ENCODE measurements at places on chromosomes 12 and 14.
A peak's percentile ranks its signal among the peaks of the same experiment; 100 is the strongest.

DNA sequence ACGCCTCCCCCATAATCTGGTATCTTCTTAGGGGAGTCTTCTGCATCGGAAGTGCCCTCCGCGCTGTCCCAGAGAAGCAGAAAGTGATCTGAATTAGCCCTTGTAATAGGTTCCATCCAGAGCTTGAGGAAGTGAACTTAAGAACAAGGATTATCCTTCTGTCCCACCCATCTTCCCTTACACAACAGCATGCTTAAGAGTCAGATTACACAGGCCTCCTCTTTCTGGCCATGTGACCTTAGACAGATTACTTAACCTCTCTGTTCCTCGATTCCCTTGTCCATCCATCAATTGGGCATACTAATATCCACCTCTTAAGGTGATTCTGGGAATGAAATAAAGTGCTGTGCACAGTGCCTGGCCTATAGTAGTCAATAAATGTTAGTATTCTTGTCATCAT is 11.4 kb downstream of the CABP1 start:
- DNase-seq, result no peak

DNA sequence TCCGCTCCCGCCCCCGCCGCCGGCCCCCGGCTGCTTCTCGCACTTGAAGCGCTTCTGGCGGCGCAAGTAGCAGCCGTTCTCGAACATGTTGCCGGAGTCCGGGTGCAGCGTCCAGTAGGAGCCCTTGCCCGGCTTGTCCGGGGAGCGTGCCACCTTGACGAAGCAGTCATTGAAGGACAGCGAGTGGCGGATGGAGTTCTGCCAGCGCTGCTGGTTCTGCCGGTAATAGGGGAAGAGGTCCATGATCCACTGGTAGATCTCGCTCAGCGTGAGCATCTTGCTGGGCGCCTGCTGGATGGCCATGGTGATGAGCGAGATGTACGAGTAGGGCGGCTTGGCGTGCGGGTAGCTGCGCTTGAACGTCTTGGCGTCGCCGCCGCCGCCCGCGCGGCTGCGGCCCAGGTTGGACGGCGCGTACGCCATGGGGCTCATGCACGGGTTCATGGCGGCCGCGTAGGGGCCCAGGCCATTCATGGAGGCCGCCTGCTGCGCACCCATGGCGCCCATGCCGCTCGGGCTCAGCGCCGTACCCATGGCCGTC is 3.0 kb downstream of the FOXA1 start:
- no peak for DNase-seq

DNA sequence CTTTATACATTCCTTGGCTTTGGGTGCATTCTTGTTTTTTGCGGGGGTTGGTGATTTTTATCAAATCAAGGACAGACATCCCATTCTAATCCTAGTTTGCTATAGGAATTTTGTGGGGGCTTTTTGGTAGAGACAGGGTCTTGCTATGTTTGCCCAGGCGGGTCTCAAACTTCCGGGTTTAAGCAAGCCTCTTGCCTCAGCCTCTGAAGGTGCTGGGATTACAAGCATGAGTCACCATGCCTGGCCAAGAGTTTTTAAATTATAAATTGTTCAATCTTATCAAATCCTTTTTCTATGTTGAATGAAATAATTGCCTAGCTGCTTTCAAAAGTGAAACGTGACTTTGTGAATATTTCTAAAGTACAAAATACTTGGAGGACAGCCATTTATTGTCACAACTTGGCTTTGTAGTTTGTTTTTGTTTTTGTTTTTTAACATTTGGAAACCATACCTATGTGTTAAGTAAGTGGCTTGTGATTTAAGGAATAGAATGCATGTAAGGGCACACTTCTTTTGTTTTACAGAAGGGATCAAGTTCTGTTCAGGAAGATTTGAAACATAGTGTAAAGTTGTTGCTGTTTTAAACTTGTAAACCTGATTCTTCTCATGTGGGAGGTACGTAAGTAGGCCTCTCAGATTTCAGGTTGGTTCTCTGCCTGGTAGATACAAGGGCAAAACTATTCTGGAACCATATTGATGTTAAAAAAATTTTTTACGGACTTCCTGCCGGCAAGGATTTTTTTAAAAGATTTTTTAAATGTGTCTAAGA is 13.4 kb downstream of the MARK3 start:
- DNase-seq, result no peak

- DNase-seq, result no peak
Measured at GRCh38 chr14:24253936-24254335, 9.0 kb downstream of the TGM1 start.

- DNase-seq, result no peak
Measured at GRCh38 chr14:91230397-91231035, 14.0 kb downstream of the GPR68 start.

DNA sequence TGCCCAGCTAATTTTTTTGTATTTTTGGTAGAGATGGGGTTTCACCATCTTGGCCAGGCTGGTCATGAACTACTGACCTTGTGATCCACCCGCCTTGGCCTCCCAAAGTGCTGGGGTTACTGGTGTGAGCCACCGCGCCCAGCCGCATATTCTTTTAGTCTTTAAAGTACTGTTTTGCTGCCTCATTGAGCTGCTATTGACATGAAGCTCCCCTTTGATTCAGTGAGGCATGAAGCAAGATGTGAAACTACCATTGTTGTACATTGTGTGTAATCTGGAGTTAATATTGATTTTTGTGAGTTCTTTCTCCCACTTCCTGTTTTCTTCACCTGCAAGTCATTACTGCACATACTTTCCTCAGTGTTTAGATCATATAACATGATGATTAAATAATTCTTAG is 80.8 kb downstream of the MNAT1 start:
- peak; percentile 55 for DNase-seq

DNA sequence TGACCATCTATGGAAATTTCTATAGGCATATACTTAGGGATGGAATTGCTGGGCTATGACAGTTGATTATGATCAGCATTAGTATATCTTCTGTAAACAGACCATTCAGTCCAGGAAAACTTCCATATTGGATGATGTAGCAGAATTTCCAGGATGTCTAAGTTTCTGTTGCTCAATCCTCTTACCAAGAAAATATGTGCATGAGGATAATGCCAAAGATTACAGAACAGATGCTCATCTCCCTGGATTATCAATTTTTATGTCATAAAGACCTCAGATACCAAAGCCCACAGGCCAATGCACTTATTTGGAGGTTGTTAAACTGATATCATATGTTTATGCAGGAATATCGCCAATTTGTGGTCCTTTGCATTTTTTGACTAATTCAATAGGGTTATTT is 354.4 kb upstream of the FLRT2 start:
- no peak for DNase-seq

GRCh38 chr14:93263416-93263815 is 56.4 kb downstream of the UBR7 start:
- DNase-seq, result no peak

GRCh38 chr12:107788281-107788680 is 13.8 kb downstream of the ASCL4 start:
- DNase-seq, result no peak

DNA sequence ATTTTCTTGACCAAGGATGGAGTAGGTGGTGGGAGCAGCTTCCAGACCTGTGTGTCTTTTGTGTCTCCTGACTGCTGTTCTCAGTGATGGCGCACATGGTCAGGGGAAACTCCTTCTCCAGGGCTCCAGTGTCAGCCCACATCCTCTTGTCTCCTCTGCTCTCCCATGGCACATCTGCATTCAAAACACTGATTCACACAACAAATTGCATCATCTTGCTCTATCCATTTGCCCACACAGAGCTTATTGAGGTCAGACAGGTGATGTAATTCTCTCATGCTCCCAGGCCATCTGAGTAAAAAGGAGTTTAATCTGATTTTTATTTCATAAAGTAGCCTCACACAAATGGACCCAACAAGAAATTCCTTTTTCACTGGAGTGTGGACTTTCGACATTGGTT is 21.8 kb upstream of the TMEM132C start:
- no peak for DNase-seq

Data from B cell (primary cell).